DMS153 (cell line): ENCODE measurements at places on chromosomes 5 and 9.

GRCh38 chr5:125203912-125204311 lies 457.5 kb upstream of the ZNF608 start:
- DNase-seq = no peak

DNA sequence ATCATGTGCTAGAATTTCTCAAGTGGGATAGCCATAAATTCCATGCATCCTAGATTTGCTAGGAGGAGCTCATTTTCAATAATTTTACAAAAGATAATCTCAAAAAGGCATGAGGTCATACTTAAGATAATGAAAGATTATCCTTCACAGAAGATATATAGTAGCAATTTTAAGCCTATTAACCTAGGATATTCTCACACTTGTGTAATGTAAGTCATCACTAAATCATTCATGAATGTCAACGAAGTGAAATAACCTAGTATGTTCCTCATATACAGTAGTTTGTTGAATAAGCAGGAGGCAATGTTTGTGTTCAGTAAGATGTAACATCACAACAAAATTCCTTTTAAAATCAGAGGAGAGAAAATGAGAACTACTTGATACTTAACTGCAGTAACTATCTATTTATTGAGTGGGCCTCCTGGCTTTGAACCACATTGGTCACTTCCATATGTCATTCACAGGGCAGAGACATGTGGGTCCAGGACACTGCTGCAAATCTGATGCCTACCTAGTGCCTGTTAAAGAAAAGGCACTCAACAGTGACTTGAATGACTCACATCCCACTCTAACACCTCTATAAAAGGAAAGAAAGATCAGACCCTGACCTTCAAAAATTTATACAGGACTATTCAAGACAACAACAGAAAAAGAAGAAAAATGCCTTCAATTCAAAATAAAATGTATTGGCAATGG lies 8.2 kb downstream of the LIFR start:
- DNase-seq = no peak

DNA sequence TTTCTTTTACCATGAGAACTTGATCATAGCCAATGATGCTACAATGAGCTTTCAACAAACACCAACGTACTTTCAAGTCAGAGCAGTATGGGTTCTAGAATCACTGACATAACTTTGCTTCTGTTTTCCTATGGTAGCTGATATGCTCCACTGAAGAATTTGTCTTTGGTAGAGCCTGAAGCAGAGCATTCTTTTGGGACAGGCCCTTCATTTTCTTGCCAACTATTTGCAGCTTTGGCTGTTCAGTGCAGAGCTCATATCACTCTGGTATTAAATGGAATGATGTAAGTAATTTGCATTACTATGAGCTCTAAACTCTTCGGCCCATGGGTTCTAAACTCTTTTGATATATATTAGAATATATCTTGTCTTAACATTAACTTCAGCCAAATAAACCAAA lies 51.8 kb upstream of the APC start:
- DNase-seq = no peak

GRCh38 chr9:36018129-36018528 lies 18.6 kb upstream of the RECK start:
- no peak for DNase-seq

DNA sequence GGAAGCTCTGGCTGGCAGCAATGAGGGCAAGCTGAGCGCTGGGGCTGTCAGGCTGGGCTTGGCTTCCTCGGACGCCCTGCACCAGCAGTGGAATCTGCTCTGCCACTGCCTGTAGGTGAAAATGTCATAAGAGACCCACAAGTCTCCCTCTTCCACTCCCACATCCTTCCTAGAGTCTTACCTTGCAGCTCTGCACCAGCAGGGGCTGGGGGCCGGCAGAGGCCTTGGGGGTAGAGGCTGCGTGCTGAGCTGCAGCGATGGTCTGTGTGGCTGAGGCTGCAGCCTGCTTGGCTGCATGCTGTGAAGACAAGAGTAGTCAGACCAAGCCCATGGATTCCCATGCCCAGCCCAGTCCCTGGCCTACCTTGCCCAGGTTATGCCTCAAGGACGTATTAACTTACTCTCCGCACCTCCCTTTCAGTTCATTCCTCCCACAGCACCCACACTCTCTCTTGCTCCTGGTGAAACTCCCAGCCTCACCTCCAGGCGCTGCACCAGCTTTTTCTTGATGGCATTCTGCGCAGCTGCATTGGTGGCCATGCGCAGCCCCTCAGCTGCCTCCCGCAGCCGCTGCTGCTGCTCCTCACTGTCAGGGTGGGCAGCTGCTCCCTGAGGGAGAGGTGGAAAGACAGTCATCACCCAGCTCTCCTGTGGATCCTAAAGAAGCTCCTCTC lies 17.3 kb downstream of the TLN1 start:
- no peak for DNase-seq

GRCh38 chr5:67149951-67150523 lies 46.6 kb downstream of the CD180 start:
- DNase-seq = no peak

DNA sequence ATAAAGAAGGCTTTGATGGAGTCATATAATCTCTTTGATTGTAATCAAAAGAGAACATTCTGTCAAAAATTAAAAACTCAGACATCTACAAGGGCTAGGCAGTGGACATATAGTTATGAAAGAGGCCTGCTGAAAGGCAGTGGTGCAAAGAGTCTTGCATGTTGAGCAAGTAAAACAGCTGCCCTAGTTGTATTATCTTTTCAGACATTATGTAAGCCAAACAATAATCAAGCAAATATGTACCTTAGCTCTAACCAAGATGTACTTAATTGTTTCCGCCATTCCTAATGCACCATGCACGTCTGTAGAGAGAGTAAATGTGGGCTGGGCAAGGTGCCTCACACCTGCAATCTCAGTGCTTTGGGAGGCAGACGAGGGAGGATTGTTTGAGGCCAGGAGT lies 14.3 kb downstream of the GAPT start:
- DNase-seq = peak; percentile 32

- no peak for DNase-seq
These were observed 122.1 kb downstream of the YIPF5 start for GRCh38 chr5:144048259-144048856.

DNA sequence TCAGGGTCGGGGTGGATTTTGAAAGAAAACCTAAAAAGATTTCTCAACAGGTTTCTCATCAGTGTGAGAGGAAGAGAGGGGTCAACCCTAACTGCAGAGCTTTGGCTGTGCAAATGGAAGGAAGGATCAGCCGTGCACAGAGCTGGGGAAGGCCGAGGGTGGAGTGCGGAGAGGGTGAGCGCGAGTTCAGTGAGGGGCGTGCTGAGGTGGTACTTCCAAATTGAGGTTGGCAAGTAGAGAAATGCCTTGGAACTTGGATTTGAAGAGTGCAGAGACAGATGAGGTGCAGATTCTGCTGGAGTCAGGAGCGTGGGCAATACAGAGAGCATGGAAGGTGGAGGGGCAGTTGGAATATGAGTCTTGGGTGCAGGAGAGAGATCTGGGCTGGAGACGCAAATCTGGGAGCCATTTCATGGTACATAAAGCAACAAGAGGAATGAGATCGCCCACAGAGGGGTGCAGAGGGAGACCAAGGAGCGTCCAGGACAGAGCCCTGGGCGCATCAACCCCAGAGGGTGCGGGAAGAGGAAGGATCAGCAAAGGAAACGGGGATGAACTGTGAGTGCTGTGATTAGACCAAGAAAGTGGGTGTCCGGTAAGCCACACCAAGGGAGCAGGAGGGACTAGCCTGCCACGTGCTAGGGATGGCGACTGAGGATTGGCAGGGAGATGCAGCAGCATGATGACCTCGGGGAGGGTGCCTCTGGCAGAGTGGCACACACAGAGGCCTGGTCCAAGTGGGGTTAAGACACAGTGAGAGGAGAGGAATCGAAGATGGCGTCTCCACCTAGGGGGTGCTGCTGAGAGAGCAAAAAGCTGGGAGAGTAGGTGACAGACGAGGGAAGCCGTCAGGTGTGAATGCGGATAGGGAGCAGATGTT lies 105.8 kb downstream of the ADAMTS2 start:
- no peak for DNase-seq

DNA sequence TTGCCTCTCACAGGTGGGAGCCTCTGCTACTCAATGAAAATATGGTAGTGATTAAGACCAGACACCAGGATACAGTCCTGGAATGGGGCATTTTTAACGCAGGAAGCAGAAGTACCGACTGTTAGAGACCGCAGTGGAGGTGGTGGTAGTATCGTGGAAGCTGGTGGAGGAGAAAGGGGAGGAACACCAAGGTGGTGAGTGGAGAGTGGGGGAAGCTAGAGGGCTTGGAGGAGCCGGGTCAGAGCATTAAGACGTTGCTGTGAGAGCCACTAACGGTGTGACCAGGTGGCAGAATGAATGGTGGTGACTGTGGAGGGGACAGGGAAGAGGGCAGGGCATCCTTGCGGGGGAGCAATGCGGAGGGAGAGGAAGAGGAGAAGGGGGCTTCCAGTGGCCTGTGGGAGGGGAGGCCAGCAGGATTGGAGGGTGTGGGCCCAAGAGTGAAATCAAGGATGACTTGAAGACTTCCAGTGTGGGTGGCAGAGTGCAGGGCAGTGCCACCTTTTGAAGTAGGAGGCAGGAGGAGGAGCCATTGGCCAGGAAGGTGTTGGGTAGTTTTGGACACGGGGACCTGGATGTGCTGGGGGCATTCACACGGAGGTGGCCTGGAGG lies 1.6 kb upstream of the UBAC1 start:
- no peak for DNase-seq

DNA sequence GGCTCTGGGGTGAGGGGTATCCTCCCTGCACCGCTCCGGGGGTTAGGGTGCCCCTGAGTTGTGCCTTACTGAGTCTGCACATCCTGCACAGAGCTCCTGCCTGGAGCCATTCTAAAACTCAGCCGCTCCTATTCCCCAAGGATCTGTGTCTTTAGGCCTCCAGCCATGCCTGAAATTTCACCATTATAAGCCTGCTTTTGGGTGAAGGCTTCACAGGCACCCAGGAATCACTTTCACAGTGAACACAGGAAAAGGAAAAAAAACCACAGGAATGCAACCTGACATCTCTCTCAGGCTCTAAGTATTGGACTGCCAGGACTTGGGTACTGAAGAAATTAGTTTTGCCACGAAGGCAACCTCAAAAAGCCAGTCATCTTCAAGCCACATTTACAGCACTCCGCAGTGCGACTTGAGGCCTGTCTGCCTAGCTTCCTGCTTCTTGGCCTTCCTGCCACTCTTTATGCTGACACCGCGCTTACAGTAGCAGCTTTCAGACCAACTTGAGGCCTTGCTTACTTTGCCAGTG lies 30.9 kb downstream of the GALNT10 start:
- no peak for DNase-seq

DNA sequence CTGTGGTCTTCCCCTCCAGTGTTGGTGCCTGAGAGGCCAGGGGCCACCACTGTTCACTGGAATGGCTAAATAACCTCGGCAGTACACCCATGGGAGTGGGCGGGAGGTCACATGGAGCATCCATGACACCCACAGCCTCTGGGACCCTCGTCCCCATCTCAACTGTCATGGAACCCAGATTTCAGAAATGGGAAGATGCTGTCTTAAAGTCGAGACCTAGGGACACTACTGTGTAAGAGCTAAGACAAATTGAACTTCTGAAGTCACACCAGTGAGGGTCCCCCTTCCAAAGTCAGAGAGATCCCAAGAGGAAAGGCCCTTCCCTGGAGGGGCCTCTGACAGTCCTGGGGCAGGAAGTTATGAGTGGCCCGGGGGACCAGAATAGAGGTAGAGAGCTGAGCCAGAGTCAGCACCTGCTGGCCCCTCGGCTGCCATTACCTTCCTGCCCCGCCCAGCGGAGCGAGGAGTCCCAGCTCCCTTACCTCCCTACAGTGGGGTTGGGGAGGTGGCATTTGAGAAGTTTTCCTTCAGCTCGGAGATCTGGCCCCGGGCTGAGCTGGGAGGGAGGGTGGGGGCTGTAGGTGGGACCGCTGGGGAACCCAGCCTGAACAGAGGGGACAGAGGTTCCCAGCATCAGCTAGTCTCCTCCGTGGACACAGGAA lies 7.6 kb downstream of the BARX1 start:
- DNase-seq = no peak

DNA sequence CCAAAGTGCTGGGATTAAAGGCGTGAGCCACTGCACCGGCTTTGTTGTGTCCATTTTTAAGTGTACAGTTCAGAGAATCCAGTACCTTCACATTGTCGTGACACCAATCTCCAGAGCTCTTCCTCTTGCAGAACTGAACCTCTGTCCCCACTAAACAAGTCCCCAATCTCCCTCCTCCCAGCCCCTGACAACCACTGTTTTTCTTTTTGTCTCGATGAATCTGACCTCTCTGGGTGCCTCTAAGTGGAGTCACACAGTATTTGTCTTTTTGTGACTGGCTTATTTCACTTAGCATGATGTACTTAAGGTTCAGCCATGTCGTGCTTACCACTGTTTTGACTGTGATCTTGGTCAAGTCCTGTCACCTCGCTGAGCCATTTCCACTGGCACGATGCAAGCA lies 1.6 kb downstream of the WDR38 start:
- no peak for DNase-seq

GRCh38 chr5:77906806-77907205 lies 130.7 kb upstream of the TBCA start:
- no peak for DNase-seq

DNA sequence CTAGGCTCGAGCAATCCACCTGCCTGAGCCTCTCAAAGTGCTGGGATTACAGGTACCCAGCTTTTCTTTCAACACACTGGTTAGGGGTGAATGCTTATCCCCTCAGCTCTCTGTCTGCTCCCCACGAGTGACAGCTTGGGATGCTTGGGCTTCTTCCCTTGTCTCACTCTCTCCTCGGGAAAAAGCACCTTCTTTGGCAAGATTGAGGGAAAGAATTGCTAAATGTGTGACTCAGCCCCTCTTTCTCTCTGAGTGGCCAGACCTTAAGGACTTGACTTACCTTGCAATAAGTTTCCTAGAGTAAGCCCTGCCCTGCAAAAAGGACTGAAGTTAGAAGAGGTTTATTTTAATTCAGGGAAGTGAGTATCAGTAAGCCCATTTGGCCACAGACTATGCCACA lies 68.1 kb upstream of the ERBIN start:
- DNase-seq = no peak

DNA sequence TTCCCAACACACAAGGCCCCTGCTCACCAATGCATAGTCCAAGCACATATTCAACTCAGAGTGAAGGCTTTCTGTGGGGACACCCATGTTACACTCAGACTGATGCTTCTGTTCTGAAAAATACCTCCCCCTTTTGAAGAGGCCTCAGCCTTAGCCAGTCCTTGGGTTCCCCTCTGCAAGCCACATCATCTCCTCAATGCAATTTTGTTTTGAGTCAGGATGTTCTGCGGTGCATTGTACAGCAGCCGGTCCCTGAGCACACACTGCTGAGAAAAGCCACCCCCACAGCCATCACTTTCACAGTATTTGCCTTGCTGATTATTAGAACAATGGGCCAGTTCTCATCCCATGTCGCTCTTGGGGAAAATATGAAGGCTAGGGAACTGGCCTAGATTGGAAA lies 241.2 kb downstream of the FAM114A2 start:
- DNase-seq = no peak
